ENCODE measurements at places on chromosomes 12 and 14.

- no peak for DNase-seq
Observed at GRCh38 chr14:90301668-90302090, 30.1 kb downstream of the NRDE2 start.

DNA sequence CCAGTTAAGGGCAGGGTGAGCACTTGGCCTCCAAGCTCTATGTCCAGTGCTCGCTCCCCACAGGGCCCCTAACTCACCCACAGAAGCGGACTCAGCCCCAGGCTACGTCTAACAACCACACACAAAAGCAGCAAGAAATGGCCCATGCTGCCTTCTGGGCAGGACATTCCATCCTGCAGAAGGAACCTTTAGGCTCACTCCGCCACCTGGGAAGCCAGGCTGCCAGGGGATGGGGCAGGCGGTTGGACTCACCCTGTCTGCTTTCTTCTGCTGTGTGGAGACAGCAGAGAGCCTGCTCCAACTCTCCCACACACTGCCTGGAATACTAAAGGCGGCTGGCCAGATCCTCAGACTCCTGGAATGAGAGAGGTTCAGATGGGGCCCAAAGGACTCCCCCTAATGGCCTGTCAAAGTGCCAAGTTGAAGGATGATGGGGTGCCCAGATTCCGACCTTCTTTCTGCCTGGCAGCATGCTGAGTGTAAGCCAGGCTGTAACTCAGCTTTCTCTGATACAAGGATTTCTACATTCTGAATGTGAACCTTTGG lies 27.7 kb upstream of the BLTP3B start:
- DNase-seq: no peak

- no peak for DNase-seq
Observed at GRCh38 chr12:20395791-20396550, 27.6 kb downstream of the PDE3A start.

DNA sequence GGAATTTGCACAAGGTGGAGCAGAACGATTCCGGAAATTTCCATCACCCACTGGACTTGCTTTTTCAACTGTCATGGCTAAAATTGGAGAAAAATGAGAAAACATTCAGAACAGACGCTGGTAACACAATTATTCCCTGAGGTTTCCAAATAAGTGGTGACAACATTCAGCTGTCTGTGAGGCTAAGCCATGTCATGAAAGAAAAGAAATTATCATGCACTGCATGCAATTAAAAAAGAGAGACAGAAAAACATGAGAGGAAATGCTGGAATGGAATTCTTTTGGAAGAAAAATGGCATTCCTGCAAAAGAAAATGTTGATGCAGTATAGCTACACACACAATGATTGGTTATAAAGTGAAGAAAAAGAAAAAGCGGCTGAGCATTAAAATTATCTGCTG lies 87.3 kb downstream of the C2CD5 start:
- no peak for DNase-seq
